ENCODE measurements at places on chromosomes 16 and 17.

DNA sequence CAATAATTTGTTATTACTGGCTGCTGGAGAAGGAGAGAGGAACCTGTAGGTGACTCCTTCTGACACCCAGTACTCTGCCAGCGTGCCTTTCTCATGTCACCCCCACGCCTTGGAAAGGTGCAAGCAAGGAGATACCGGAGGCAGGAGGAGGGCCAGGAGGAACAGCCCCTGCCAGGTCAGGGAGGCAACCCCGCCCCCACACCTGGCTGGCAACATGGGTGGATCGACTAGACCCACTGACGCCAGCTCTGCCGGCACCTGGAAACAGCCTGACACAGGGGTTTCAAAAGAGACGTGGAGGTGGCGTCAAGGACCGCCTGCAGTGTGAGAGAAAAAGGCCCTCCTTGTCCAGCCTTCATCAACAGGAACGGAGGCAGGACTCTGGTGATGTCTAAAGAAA is 62.3 kb downstream of the CYB5B start:
- DNase-seq: no peak

GRCh38 chr16:64295466-64295865 is 826.4 kb downstream of the CDH11 start:
- DNase-seq: no peak

DNA sequence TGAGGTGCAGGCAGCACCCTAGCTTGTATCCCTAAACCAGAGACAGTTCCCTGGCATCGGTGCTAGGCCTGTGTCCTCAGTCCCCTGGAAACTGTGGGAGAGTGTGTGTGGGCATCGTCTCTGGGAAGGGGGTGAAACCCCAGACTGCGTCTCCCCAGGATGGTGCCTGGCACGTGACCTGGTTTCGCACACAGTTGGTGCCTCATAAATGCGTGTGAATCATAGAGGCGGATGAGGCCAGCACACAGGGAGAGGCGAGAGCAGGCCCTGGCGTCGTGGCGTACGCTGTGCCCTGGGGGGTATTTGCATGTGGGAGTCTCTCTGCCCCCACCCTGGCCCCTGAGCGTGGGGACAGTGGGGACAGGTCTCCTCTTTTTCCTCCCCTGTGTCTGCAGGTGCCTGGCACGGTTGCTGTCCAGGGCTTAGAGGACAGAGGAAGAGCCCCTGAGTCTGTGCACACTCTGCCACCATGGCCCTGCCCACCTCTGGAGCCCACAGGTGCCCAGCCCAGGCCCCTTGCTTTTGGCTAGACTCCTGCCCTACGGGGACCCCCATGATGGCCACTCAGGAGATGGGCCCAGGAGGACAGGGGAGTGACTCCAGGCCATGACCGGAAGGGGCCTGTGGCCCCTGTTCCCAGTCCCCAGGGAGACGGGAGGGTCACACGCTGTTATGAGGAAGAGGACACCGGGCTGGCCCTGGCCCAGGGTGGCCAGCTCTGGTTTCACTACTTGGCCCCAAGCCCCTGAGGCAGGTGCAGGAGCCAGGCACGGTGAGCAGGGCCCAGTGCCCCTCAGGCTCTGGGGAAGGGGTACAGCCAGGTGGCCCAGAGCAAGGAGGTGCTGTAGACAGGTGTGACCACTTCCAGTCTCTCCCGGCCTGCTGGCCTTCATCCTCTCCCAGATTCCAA is 1.3 kb upstream of the FSCN2 start:
- DNase-seq: no peak

DNA sequence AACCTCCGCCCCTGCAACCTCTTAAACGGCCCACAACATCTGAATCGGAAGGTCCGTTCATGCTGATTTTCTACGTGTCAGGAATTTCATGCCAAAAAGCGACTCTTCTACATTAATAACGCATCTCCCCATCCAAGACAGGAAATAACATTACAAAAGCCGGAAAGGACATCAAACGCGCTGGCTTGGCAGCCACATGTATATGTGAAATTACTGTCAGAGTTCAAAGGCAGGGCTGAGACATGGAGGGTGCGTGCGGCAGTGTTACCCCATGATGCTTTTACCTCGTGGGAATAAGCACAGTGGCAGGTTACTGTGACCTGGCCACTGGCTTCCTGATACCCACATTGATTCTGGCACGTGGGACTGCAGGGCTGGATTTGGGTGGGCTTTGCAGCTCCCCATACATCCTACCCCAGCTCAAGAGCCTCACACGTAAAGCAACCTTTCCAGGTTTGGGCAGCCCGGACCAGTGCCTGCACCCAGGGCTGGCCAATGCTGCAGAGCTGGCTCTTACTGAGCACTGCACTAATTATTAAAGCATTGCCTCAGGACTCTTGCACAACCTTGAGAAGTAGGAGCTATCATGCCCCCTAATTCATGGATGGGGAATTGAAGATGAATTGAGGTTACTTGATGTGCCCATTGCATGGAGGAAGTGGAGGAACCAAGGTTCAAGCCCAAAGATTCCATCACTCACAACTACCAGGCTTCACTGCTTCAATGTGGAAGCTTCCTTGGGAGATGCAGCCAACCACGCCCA is 120.6 kb upstream of the FOXF1 start:
- DNase-seq: no peak

GRCh38 chr17:62688398-62689160 is 61.1 kb downstream of the MRC2 start:
- DNase-seq: no peak

- no peak for DNase-seq
Observed at GRCh38 chr17:33421933-33422332, 128.8 kb upstream of the ASIC2 start.

DNA sequence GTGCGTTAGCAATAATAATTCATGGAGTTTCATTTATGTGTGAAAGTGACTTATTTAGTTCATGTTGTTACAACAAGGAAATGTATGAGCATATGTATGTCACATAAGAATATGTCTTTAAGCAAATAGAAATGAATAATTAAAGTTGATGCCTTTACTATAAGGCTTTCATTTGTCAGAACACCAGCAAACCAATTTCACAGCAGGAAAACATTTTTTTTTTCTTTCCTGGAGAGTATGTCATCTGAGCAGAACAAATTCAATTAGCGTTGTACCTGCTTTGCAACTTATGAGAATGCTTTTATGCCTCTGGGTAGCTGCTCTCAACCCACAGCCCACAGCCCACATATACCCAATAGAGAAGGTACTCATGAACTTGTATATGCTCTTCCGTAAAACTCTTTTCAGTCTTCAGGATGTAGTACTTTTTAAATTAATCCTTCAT is 26.3 kb upstream of the APOH start:
- no peak for DNase-seq

- DNase-seq: no peak
Observed at GRCh38 chr16:57801809-57802340, 416 bp downstream of the KIFC3 start.

DNA sequence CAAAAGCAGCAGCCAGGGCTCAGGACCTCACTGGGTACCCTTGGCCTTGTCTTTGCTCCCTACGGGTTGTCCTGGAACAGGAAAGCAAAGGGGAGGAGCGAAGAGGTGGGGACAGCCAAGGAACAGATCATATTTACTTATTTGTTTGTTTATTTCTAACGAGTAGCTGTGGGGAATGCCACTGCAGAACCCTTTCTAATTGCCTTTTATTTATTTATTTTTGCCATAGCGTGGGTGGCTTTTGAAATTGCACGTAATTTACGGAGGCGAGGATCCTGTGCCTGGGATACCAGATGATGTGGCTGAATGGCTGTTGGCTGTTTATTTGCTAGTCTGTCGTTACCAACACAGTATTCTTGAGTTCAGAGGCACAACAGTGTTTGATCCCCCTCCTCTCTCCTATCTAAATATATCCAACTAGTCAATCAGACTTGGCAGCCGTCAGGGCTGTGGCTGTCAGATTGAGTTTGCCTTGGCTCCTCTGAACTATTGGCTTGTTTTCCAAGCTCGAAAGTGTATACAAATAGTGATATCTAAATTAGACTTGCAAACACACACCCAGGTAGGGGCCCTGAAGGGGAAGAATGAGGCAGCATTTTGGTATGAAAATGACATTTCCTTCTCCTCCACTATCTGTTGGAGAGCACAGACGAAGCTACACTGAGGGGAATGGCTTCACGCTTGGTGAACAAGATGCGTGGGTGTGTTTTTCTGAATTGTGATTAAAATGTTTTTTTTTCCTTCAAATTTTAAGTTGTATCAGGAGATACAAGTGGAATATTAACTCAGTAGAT is 110.4 kb downstream of the MSI2 start:
- DNase-seq: no peak

GRCh38 chr17:29716566-29716965 is 93.9 kb upstream of the CORO6 start:
- no peak for DNase-seq

- DNase-seq: no peak
Observed at GRCh38 chr17:49896222-49896621, 48.4 kb upstream of the TAC4 start.

DNA sequence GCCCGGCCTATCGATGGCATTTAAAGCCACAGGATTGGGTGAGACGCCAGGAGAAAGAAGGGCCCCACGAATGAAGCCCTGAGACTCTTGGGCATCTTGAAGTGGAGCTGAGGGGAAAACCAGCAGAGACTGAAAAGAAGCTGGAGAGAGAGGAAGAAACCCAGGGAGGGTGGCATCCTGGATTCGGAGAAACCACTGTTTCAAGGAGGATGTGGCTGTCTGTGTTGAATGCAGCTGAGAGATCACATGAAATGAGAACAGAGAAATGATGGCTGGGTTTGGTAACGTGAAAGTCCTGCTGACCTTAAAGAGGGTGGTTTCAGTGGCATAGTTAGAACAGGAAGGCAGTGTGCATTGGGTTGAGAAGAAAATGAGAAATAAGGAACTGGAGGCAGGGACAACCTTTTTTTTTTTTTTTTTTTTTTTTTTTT is 3.8 kb downstream of the TNFSF12 start:
- no peak for DNase-seq

DNA sequence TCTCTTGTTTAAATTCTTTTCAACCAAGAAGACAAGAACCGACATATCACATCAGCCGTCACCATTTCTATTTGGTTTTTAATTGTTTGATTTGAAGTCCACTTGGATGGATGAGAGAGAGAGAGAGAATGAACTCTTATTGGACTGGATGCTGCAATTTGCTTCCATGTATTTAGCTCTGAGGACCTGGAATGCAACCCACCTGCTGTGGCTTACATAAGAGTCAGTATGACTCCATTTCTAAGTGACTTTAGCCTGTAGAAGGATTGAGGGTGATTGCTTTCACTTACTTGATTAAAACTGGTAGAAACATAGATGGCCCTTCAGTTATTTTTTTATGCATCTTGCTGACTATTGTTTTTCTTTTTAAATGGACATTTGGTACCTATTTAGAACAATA is 296.1 kb downstream of the CNTNAP4 start:
- no peak for DNase-seq

- DNase-seq: peak; percentile 39
Observed at GRCh38 chr17:39231591-39232551, 6.1 kb upstream of the STAC2 start.

DNA sequence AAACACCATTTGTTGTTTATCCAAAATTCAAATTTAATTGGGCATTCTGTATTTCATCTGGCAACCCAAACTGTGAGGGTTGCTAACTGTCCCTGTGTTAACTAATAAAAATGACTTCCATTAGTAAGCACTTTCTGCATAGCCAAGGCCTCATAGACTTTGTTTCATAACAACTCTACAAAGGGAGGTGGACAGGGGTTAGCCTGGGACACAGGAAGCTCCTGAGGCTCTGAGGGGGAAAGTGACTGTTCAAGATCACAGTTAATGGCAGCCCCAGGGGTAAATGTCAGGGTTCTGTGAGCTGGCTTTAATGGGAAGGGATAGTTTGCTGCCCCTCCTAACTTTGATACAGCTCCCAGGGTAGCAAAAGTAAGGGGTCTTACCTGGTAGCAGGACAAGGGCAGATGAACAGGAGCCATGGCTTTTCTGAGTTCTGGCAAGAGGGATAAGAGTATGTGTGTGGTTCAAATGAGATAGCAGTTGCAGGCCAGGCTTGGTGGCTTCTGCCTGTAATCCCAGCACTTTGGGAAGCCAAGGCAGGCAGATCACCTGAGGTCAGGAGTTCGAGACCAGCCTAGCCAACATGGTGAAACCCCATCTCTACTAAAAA is 2.2 kb downstream of the HEATR9 start:
- DNase-seq: no peak

GRCh38 chr17:17395885-17396284 is 80.9 kb upstream of the MED9 start:
- no peak for DNase-seq

GRCh38 chr17:27654654-27655524 is 23.9 kb downstream of the LGALS9 start:
- DNase-seq: peak; percentile 55

- no peak for DNase-seq
Observed at GRCh38 chr17:77451894-77452852, 311.4 kb downstream of the SEC14L1 start.

GRCh38 chr16:12833926-12834325 is 30.2 kb upstream of the CPPED1 start:
- DNase-seq: no peak

- DNase-seq: no peak
Observed at GRCh38 chr17:74546586-74546985, 671 bp upstream of the CD300C start.

GRCh38 chr17:79027274-79027924 is 3.4 kb downstream of the C1QTNF1 start:
- DNase-seq: no peak

GRCh38 chr17:28997806-28998205 is 8.0 kb downstream of the SEZ6 start:
- DNase-seq: no peak

- DNase-seq: no peak
Observed at GRCh38 chr16:80610481-80611156, 69.8 kb downstream of the DYNLRB2 start.

GRCh38 chr16:84156342-84156784 is 11.3 kb downstream of the DNAAF1 start:
- no peak for DNase-seq

DNA sequence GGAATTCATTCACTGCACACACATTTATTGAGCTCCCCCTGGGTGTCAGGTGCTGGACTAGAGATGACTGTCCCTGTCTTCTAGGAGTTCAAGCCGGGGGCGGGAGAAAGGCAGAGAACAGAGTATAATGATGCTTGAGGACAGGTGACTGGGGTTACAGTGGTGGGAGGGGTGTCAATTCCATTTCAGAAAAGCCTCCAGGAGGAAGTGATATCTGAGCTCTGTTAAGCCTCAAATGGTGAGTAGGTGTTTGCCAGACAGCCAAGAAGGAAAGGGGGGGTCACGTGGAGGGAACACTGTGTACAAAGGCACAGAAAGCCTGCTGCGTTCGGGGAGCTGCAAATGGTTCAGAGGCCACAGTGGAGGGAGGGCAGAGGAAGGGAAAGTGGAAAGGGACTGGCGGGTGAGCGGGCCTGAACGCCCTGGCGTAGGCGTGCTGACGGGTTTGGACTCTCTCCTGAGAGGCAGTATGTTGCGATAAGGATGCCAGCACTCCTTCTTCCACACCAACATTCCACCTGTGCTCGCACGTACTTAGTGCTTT is 9.7 kb upstream of the NXPH3 start:
- no peak for DNase-seq
